Karpas-422 (cell line): ENCODE measurements at places on chromosomes 4 and X. TPM values are rescaled to one million over a fixed set of nuclear protein-coding genes. Genes with fewer than 3 reads are reported as not detected.

DNA sequence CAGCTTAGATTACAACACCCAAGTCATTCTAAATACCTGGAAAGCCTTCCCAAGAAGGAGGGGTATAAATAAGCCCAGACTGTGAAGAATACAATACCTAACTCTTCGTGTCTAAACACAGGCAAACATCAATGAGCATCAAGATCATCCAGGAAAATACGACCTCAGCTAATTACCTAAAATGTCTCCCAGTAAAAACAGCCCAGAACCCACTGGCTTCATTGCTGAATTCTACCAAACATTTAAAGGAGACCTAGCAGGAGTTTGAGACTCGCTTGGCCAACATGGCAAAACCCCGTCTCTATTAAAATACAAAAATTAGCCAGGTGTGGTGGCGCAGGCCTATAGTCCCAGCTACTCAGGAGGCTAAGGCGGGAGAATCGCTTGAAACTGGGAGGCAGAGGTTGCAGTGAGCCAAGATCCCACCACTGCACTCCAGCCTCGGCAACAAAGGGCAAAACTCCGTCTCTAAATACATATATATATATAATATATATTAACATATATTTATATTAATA is 19.1 kb upstream of the HSFX4 start:
- no peak overlapping the region for H3K4me3 ChIP-seq
- no peak overlapping the region for H3K27ac ChIP-seq
- no peaks in the 10 kb centered on the region for H3K4me1 ChIP-seq

The GATB gene
- 18.9 and 39.4 TPM in 2 replicates for total RNA-seq

The TMSB15C gene
- 0.29 and 6.1 TPM in 2 replicates for total RNA-seq

DNA sequence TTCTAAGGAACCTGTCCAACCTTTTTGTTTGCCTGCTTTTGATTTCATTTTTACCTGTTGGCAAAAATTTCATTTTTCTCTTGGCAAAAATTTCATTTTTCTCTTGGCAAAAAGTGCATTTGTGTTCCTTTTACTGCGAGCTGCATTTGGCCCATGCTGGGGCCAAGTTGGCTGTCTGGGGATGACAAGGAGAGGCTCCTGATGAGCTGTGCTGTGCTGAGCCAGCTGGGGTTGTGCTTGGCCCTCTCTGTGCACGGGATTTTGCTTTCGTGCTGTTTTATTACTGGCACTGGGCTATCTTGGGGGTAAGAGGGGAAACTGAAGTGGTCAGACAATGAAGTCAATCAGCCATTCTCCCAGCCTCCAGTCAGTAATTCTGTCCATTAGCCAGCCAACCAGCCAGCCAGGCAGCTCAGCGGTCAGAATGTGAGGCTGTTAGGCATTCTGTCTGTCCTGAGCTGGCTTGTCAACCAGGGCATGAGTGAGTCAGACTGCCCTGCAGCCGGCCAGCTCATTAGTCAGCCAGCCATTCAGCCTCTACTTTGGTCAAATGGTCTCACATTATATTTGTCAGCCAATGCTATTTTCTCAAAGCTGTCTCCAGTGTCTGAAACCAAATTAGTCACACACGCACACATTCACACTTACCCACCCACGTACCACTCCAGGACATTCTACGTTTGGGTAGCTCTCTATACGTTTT is 56.9 kb upstream of the PRPS1 start:
- no peak for DNase-seq
- H3K36me3 ChIP-seq = no peaks in the 10 kb centered on the region
- H3K4me3 ChIP-seq = no peak overlapping the region
- no peak overlapping the region for H3K27ac ChIP-seq

GRCh38 chr4:79325864-79326328 is at the start of gene NAA11:
TSS of gene NAA11 (minus strand) at chr4:79326061. CDS start at chr4:79325877, 184 bp downstream.
- no peaks in the 10 kb centered on the region for H3K4me1 ChIP-seq
- no peak within 1 kb of the TSS for H3K27ac ChIP-seq
- H3K27me3 ChIP-seq = no peaks in the 10 kb centered on the region
- no peak within 1 kb of the TSS for H3K4me3 ChIP-seq
- no peak for DNase-seq
- H3K36me3 ChIP-seq = no peaks in the 10 kb centered on the region
